ENCODE measurements at places on chromosomes 7 and 10. TPM values are rescaled to one million over a fixed set of nuclear protein-coding genes. Genes with fewer than 3 reads are reported as not detected.

The CCDC146 gene
- total RNA-seq = 0.91 TPM

The TBX20 gene
- 2.2 TPM for total RNA-seq

The ABCC2 gene
- total RNA-seq = 13.4 TPM

The TRIL gene
- 0.37 TPM for total RNA-seq

The CCDC172 gene
- not detected for total RNA-seq

The GIMAP2 gene
- total RNA-seq = 3.8 TPM

The MBL2 gene
- 0.05 TPM for total RNA-seq

All from A375 (cell line).